ENCODE measurements at places on chromosomes 2 and 18. TPM values are rescaled to one million over a fixed set of nuclear protein-coding genes. Genes with fewer than 3 reads are reported as not detected.

GRCh38 chr18:600107-600506, 3.3 kb downstream of the CLUL1 start:
- DNase-seq: no peak
- H3K4me1 ChIP-seq: no peaks in the 10 kb centered on the region
- H3K4me3 ChIP-seq: no peak overlapping the region
- H3K27me3 ChIP-seq: peaks cover 13% of the 10 kb centered on the region
- no peaks in the 10 kb centered on the region for H3K36me3 ChIP-seq

DNA sequence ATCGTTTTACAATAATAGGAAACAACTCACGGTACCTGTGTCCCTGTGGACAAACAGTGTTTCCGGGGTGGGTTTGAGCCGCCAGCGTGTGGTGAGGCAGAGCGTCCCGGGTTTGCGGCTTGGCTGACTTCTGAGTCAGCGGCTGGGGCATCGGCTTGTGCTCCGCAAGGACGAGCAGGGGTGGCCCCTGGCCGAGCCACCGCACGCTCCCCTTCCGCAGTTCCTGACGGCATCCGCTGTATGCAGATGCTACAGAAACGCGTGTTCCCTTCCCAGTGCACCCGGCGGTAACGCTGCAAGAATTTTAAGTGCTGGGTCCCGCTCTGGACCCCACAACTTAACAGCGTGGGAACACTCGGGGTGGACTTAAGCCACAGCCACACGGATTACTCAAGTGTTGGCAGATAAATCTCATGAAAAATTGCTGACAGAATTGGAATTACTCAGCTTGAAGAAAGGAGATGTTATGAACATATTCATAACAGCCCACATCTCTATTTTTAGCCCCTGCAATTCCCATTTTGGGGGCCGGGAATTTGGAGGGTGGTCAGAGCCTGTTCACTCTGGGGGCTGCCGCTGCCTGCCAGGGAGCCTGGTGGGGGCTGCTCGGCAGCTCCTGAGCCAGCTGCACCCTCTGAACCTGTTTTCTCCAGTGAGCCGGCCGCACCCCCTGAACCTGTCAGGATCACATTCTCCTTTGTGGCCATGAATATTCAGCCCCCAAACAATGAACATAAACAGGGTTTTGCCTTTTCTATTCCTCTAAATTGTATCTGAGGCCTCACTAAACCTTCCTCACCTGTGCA, 12.6 kb upstream of the KCNG2 start:
- H3K36me3 ChIP-seq: no peaks in the 10 kb centered on the region
- no peaks in the 10 kb centered on the region for H3K4me1 ChIP-seq
- H3K27me3 ChIP-seq: peaks cover 34% of the 10 kb centered on the region
- H3K4me3 ChIP-seq: no peak overlapping the region
- DNase-seq: no peak
- no peak overlapping the region for H3K27ac ChIP-seq

- H3K27me3 ChIP-seq: no peaks in the 10 kb centered on the region
- no peaks in the 10 kb centered on the region for H3K4me1 ChIP-seq
- no peaks in the 10 kb centered on the region for H3K36me3 ChIP-seq
- no peak overlapping the region for H3K27ac ChIP-seq
- H3K4me3 ChIP-seq: no peak overlapping the region
Observed at GRCh38 chr2:112679484-112679883, 33.7 kb downstream of the SLC20A1 start.

DNA sequence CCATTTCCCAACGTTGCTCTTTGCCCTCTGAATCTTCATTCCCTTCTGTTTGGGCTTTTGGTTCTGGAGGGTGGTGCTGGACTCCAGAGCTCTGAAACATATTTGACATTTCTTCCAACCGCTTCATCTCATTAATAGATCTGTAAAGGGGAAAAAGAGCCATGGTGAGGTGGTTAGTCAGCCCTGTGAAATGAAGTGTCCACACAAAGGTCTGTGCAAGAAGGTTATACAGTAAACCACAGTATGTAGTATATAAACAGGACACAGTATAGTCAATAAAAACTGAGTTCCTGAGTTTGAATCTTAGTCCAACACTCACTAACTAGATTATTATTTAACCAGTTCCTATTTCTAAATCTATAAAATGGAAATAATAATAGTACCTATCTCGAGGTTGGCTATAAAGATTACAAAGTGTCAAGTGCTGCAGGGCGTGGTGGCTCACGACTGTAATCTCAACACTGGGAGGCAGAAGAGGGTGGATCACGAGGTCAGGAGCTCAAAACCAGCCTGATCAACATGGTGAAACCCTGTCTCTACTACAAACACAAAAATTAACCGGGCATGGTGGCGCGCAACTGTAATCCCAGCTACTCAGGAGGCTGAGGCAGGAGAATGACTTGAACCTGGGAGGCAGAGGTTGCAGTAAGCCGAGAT, 13.1 kb downstream of the STARD7 start:
- no peaks in the 10 kb centered on the region for H3K27me3 ChIP-seq
- no peak for DNase-seq
- no peak overlapping the region for H3K4me3 ChIP-seq
- peaks cover 11% of the 10 kb centered on the region for H3K4me1 ChIP-seq
- no peak overlapping the region for H3K27ac ChIP-seq

DNA sequence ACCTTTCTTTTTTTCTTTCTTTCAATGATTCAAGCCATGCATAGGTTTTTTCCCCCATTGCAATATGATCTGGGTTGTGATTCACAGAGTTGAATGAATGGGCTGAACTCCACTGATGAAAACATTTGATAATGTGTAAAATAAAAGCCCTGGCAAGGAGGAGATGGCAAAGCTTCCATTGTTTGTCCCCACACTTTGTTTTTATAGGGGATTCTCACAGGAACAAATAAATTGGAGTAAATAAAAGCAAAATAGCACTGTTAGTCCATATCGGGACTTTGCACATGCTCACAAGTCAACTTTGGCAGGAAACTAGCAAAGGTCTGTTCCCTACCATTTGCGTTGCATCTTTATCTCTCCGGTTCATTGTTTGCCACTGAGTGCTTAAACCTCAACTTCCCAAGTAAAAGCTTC, 55.7 kb downstream of the MEIS1 start:
- peaks cover 11% of the 10 kb centered on the region for H3K36me3 ChIP-seq
- H3K4me1 ChIP-seq: peaks cover 20% of the 10 kb centered on the region
- H3K4me3 ChIP-seq: no peak overlapping the region
- no peak overlapping the region for H3K27ac ChIP-seq
- H3K27me3 ChIP-seq: no peaks in the 10 kb centered on the region

GRCh38 chr2:209334188-209335017, 89.4 kb upstream of the MAP2 start:
- DNase-seq: peak; percentile 81
- H3K4me1 ChIP-seq: peaks cover 6% of the 10 kb centered on the region
- no peak overlapping the region for H3K4me3 ChIP-seq
- H3K27ac ChIP-seq: no peak overlapping the region
- H3K27me3 ChIP-seq: no peaks in the 10 kb centered on the region

DNA sequence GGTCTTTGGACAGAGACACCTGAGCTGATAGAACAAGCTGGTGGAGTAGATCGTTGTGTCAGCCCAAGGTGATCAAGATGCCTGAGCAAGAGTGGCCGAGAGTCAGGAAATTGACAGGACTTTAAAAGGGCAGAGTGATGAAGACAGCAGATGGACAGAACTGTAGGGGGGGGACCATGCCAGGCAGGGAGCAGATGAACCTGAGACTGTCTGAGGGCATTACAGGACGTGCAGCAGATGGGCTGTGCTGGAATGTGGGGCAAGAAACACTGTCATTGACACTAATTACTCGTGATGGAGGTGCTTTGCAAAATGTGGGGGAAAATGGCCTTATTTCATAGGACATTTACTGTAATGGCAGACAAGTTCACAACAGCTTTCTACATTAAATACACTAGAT, 225.0 kb downstream of the THSD7B start:
- no peak overlapping the region for H3K27ac ChIP-seq
- H3K4me1 ChIP-seq: no peaks in the 10 kb centered on the region
- H3K36me3 ChIP-seq: no peaks in the 10 kb centered on the region
- DNase-seq: no peak
- H3K4me3 ChIP-seq: no peak overlapping the region

DNA sequence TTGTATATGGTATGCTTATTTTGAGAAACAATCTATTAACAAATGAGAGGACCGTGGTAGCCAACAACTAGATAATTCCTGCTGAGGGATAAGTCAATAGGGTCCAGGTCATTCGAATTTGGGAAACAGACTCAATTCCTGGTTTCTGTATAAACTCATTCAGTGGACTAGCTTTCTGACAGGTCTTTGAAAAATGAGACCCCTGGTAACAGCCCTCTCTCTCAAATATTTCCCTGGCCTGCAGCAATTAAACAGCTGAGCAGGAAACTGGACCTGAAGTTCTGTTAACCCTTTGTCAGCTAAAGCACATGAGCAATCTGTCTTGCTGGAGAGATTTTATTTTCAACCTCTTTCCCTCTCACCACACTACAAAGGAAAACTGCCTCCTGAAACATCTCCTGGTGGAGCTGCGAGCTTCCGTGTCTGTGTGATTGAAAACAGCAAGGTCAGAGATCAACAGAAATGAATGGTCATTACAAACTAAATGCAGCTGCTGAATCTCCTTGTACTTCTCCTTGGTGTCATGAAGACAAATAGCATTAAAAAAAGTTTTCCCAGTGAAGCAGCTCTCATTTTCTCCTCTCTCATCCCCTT, 70.3 kb upstream of the CCDC85A start:
- H3K36me3 ChIP-seq: no peaks in the 10 kb centered on the region
- no peak overlapping the region for H3K27ac ChIP-seq
- no peaks in the 10 kb centered on the region for H3K4me1 ChIP-seq
- no peak overlapping the region for H3K4me3 ChIP-seq
- H3K27me3 ChIP-seq: no peaks in the 10 kb centered on the region

DNA sequence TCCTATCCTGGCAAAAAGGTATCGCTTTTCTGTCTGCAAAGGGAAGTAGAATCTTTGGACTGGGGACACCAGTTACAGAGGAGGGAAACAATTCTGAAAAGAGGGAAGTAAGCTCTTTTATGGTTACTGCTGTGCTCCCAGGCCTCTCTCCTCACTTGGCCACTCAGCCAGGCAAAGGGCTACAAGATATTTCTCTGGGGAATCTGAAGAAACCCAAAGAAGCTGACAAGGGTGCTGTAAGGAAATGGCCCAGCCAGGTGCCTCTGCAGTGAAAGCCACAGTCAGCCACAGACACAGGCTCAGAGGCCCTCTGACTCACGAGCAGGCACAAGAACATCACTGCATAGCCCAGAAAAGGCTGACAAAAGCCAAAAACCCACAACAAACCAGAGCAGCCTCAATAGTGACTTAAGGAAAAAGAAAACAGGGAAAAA, 5.8 kb downstream of the HDLBP start:
- peaks cover 32% of the 10 kb centered on the region for H3K4me1 ChIP-seq
- H3K27ac ChIP-seq: no peak overlapping the region
- H3K36me3 ChIP-seq: no peaks in the 10 kb centered on the region
- DNase-seq: no peak
- no peak overlapping the region for H3K4me3 ChIP-seq

GRCh38 chr2:227860221-227860641, 11.2 kb upstream of the DAW1 start:
- H3K27me3 ChIP-seq: no peaks in the 10 kb centered on the region
- no peak overlapping the region for H3K27ac ChIP-seq
- no peak overlapping the region for H3K4me3 ChIP-seq
- DNase-seq: no peak
- H3K36me3 ChIP-seq: no peaks in the 10 kb centered on the region

DNA sequence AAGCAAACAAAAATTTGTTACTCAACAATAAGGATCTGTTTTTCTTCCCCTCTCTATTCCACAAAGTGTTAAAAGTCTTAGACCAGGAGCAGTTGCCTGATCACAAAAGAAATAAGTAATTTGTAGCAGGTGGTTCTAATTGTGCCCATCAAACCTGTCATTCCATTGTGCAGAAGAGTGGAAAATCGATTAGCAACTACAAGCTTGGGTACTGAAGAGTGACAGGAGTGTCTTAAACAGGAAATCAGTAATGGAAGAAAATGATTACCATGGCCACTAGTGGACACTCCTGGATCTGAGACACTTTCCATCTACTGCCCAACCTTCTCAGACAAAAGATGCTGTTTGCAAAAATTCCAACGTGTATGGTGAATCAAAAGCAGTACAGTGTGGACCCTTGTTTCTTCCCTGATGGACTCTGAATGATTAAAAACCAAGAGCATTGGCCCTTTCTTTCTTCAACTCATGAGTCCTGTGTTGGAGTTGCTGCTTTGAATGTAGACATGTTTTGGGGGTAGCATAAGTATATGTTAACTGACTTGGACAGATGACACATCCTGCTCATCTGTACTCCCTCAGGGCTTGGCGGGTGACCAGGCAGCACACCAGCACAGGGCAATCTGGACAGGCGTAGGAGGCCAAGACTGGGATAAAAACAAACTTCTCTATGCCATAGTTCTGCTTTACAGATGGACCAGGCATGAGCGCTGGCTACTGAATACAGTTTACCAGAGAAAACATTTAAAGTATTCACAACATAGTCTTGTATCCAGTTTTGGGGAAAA, 51.9 kb downstream of the PLA2R1 start:
- H3K36me3 ChIP-seq: no peaks in the 10 kb centered on the region
- H3K27ac ChIP-seq: no peak overlapping the region
- H3K4me3 ChIP-seq: no peak overlapping the region
- H3K4me1 ChIP-seq: no peaks in the 10 kb centered on the region
- no peak for DNase-seq

DNA sequence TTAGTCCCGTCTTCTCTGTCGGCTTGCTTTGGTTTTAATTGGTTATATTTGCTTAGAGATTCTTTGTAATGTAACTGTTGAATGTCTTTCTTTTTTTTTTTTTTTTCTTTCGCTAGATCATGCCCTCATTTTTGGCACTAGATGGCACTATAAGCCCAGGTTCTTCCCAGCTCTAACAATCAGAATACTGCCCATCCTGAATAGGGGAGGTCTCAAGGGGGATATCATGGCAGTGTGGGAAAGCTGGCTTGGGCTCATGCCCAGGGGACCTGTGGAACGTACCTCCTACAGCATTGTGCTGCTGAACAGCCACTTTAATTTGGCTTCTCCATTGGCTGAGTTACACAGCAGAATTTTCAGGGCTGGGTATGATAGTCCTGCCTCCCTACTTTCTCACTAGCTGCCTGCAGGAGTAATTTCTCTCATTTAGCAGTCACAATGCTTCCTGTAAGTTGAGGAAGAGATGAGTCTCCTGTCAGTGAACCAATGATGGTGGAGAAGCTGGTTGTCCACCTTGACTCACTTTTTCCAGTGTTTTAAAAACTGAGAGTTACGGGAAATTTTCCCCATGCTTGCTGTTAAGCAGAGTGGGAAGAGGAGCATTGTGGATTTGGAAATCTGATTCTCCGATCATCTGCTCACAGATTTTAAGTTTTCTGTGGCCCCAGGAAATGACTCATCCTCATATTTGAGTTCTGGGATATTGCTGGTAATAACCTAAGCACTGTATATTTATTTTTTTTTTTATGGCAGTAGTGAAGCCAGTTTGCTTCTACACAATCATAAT, 47.2 kb downstream of the RAD51AP2 start:
- H3K4me1 ChIP-seq: no peaks in the 10 kb centered on the region
- no peak for DNase-seq
- H3K4me3 ChIP-seq: no peak overlapping the region

Gene TUBA4B
- not detected for total RNA-seq

Gene DOK1
- 49.6 TPM for total RNA-seq

Gene IL36A
- not detected for total RNA-seq

Gene IL1R2
- total RNA-seq: 15.1 TPM

Gene TFPI
- total RNA-seq: 65.3 TPM

Gene SP100
- 88.2 TPM for total RNA-seq

Data from adrenal gland (tissue), 19 donors.